NCI-H2227 treated with DMSO at 0.1 percent for 48 hours (cell line): ENCODE measurements at places on chromosomes 5 and 9.

- no peak for DNase-seq
Observed at GRCh38 chr5:37249815-37250164, 614 bp upstream of the CPLANE1 start.

DNA sequence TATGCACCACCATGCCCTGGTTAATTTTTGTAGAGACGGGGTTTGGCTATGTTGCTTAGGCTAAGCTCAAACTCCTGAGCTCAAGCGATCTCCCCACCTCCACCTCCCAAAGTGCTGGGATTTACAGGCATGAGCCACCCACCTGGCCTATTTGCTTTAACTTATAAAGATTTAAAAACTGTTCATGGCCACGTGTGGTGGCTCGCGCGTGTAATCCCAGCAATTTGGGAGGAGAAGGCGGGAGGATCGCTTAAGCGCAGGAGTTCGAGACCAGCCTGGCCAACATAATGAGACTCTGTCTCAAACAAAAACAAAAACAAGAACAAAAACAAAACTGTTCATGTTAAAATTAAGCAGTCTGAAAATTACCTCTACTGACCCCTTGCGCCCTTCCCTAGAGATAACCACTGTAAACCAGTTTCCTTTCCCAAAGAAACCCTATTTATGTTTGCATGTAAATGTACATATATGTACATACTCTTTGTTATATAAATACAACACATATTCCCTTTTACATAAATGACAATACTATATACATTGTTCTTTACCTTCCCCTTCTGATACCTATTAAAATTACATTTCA is 1.5 kb downstream of the AK6 start:
- no peak for DNase-seq

- DNase-seq: no peak
Observed at GRCh38 chr5:112546946-112547592, 128.0 kb upstream of the EPB41L4A start.

DNA sequence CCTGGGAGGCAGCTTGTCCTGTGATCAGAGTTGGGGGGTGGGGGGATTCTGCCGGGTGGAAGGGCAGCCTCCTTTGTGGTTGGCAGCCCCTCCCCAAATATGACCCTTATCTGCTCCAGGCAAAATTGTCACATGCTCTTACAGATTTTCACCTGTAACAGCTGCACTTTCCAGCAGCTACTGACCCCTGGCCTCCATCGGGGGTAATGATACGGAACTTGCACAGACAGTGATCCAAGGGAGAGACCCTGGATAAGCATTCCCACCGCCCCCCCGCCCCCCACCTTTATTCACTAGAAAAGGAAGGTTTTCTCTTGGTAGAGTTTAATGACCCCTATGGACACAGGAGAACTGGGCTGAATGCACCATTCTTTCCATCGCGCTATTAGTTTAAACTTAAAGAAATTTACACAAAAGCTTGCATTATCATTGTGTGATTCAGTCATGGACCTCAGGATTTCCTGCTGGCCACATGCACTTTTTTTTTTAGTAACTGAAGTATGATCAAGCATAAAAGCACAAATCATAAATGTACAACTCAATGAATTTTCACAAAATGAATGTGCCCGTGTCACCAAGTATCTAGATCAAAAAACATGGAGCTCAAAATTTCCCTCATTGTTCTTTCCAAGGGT is 10.7 kb upstream of the ZBTB34 start:
- no peak for DNase-seq
